ENCODE measurements at places on chromosomes 2 and 18.
A peak's percentile ranks its signal among the peaks of the same experiment; 100 is the strongest.

DNA sequence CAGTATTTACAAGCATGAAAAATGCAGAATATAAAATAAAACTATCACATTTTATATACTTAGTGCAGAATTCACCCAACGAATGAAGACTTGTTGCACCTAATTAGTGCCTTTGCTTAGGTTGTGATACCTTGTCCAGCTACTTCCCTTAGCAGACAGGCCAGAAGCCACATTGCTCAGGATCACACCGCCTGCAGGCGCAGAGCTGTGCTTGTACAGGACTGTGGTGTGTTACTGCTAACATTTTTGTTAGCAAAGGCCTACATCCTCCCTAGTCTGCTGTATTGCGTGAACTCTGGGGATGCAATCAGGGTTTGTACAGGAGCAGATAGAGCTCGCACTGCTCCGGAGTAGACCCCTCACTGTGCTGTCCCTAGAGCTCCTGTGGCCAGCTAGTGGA lies 336.9 kb downstream of the CBLN2 start:
- no peak for DNase-seq

GRCh38 chr2:235937087-235937486 lies 231.1 kb downstream of the GBX2 start:
- no peak for DNase-seq

DNA sequence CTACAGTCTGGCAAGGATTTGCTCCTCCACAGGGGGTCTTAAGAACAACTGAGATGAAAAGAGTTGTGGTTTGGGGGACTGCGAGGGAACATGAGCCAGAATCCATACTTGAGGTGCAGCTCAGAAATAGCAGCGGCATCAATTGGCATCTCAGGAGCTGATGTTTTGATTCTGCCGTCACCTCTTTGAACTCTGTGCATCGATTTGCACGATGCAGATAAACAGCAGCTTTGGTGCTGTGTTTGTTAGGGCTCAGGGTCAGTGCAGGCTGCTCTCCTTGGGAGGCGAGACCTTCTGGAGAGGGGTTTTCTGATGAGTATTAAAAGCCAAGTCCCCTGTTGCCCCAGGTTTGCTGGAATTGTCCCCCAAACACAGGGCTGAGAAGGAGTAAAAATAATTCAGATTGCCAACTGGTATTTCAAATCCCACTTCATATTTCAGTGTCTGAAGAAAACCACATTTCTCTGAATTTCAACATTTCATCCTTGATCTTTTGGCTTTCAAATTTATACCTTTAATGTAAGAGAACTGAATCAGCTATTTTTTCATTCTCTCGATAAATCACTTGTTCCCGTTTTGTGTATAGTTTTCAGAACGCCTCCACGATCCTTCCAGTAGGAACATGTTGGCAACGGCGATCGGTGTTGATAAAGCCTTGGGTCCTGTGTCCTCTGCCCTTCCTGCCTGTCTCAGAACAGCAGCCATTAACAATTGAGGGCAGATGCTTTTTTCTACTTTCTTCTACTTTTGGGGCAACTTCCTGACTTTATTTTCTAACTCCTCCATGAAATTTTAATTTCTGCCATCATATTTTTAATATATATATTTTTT lies 65.0 kb downstream of the RAB31 start:
- no peak for DNase-seq

DNA sequence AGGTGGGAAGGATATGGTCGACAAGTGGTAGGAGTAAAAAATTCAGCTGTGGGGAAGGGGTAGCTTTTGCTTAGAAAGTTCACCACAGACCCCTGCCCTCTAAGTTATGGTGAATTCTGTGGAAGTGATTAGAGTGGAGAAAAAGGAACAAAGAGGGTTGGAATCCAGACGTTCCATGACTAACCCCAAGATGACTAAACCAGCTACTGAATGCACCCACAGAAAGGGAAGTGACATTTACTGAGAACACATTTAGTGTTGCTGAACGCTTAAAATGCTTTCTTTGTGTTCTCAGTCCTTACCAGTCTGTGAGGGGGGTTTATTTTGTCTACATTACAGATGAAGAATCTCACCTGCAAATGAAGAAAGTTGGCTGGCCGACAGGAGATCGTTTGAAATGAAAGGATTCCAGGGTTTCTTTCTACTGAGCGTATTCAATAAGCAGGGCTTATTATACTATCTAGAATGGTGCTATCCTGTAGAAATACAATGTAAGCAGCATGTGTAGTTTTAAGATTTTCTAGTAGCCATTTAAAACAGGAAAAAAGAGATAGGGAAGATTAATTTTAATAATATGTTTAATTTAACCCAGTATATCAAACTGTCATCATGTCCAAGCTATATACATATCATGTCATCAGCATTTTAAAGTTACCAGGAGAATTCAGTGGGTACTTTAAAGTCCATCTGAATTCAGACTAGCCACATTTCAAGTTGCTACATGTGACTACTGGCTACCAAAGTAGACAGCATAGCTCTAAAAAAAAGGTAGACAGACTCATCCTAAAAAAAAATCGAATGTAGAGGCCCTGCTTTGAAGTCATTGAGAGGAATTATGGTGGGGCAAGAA lies 60.1 kb downstream of the LIMS1 start:
- DNase-seq: no peak

GRCh38 chr2:120932472-120932871 lies 196.8 kb downstream of the GLI2 start:
- no peak for DNase-seq

GRCh38 chr2:152790883-152791282 lies 72.5 kb downstream of the ARL6IP6 start:
- DNase-seq: no peak

- DNase-seq: no peak
These were observed 149.7 kb downstream of the TFCP2L1 start for GRCh38 chr2:121135168-121135853.

DNA sequence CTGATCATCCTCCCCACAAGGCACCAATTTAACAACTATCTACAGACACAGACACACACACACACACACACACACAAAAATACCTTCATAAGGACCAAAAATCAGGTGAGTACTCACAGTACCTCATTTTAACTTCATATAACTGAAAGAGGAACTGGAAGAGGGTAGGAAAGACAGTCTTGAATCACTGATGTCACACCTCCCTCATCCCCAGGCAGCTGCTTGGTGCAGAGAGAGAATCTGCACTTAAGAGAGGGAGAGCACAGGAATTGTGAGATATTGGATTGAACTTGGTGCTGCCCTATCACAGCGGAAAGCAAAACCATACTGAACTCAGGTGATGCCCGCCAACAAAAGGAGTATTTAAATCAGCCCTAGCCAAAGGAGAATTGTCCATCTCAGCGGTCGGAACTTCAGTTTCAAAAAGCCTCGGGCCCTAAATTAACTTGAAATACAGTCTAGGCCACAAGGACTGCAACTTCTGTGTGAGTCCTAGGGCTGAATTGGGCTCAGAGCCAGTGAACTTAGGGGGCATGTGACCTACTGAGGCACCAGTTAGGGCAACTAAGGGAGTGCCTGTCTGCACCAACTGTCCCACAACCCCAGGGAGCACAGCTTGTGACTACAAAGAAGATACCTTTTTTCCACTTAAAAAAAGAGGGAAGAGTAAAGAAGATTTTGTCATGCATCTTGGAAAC lies 211.1 kb downstream of the LRATD1 start:
- DNase-seq: no peak

- no peak for DNase-seq
These were observed 12.0 kb downstream of the CATIP start for GRCh38 chr2:218368621-218369153.

GRCh38 chr2:17069564-17069963 lies 403.9 kb upstream of the CYRIA start:
- DNase-seq: no peak

DNA sequence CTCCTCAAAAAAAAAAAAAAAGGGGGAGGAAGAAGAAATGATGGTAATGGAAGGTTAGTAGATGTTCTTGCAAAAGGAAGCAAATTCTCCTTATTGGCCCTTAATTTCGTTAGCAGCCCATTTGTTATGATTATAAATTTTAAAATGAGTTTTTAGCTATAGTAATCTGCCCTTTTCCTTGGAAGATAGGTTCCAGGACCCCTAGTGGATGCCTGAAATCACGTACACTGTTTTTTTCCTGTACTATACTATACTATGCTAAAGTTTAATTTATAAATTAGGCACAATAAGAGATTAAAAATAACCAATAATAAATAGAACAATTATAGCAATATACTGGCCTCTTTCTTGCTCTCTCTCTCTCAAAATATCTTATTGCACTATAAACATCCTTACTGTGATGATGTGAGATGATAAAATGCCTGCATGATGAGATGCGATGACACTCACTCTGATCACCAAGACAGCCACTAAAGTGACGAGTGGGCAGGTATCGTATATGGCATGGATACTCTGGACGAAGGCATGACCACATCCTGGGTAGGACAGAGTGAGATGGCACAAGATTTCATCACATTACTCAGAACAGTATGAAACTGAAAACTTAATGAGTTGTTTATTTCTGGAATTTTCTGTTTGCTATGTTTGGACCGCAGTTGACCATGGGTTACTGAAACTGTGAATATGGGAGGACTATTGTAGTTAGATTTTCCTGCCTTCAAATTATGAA lies 87.2 kb downstream of the KCTD18 start:
- DNase-seq: no peak

- DNase-seq: no peak
These were observed 612.1 kb downstream of the KCNJ3 start for GRCh38 chr2:155310589-155310988.

DNA sequence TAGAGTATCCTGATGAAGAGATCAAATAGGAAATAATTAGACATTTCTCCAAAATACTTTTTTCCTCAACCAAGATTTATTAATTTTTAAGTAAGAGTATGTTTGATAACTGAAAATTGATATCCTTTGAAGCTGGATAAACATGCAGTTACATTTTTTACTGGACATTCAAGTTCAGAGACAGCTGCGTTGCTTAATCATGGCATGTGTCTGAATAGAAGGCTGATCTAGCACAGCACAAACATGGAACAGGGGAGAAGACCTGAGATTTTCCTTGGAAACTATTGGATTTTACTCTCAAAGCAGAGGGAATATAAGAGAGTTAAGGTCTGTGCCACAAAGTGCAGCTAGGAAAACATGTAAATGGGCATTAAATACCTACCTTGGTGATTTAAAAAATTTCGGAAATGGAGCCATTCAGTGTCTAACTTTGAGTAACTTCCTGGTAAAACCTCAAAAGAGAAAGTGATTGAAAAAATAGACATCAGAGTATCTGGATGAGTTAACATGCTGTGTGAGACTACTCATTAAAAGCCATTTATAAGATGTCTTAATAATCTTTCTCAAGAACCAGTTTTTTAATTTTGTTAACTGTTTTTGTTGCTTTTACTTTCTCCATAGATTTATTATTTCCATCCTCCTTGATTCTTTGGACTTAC lies 31.8 kb downstream of the CRIM1 start:
- no peak for DNase-seq

DNA sequence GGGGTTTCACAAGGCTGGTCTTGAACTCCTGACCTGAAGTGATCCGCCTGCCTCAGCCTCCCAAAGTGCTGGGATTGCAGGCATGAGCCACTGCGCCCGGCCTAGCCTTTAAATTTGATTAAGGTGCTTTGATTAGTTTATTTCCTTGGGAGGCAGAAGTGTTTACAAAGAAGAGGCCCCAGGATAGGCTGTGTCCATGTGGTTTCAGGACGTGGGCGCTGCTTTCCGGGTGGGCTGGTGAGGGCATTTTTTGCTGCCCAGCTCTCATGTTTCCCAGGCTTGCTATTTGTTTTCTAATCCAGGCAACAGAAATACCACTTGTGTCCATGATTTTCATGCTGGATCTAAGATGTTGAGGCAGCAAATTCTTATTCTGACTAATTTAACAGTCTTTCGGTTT lies 124.2 kb downstream of the SH3RF3 start:
- DNase-seq: no peak

- DNase-seq: no peak
These were observed 93.6 kb downstream of the CRIM1 start for GRCh38 chr2:36449213-36449612.

GRCh38 chr2:234536178-234536965 lies 39.5 kb upstream of the ARL4C start:
- no peak for DNase-seq

DNA sequence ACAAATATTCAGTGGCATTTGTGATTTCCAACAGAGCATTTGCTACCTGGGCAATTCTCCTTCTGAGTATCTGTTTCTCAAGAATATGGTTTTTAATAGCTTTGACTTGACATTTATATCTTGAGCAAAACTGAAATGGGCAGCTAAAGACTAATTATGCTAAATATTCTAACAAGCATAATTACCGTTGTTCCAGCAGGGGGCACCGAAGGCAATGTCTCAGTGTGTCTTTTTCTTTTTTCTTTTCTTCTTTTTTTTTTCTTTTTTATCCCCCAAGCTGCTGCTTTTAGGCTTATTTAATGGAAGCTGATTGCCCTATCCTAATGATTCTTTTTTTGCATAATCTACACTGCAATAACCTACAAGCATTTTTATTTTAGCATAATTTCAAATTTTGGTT lies 138.9 kb upstream of the NABP1 start:
- DNase-seq: peak; percentile 47

GRCh38 chr2:26581266-26581990 lies 59.7 kb downstream of the CIB4 start:
- no peak for DNase-seq

GRCh38 chr18:8795586-8796325 lies 90.4 kb downstream of the MTCL1 start:
- DNase-seq: no peak

- no peak for DNase-seq
These were observed 239.1 kb downstream of the KCNS3 start for GRCh38 chr2:18117592-18117991.

GRCh38 chr2:141341444-141341843 lies 789.4 kb downstream of the LRP1B start:
- DNase-seq: no peak

DNA sequence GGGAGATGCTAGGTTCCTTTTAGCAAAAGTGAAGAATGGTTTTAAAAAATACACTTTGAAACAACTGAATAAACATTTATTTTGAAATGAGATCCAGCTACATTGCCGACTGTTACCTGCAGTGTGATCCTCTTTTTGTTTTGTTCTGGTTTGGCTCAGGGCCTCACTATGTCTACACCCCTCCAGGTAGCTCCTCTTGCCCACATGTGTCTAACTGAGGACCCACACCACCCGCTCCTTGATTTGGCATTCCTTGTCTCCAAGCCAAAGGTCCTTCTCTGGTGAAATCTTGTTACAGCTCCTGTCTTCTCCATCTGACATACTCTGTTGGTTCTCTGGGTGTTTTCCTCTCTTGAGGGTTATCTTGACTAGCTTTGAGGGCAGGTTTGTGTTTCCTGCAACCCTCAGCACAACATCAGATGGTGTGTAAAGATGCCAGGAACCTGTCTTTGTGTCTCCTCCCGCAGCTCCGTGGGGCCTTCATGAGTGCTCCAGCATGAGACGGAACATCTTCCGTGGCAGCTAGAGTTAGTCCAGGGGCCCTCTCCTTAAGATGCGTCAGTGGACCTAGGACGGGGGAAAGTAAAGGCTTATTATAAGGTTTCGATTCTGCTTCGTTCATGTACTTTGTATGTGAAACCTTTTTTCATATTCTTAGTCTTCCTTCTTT lies 32.1 kb downstream of the MAP4K4 start:
- DNase-seq: no peak

- DNase-seq: no peak
These were observed 246.9 kb downstream of the LNPK start for GRCh38 chr2:175755169-175755568.

GRCh38 chr2:69575926-69576325 lies 67.6 kb downstream of the AAK1 start:
- no peak for DNase-seq

- no peak for DNase-seq
These were observed 775 bp downstream of the WDR12 start for GRCh38 chr2:202910698-202911097.
